ENCODE measurements at places on chromosomes 2 and 18.

- H3K4me1 ChIP-seq, result no peaks in the 10 kb centered on the region
- H3K36me3 ChIP-seq, result peaks cover 9% of the 10 kb centered on the region
- no peak overlapping the region for H3K27ac ChIP-seq
- no peak for DNase-seq
These were observed 62.4 kb downstream of the SLC5A7 start for GRCh38 chr2:108048752-108049151.

DNA sequence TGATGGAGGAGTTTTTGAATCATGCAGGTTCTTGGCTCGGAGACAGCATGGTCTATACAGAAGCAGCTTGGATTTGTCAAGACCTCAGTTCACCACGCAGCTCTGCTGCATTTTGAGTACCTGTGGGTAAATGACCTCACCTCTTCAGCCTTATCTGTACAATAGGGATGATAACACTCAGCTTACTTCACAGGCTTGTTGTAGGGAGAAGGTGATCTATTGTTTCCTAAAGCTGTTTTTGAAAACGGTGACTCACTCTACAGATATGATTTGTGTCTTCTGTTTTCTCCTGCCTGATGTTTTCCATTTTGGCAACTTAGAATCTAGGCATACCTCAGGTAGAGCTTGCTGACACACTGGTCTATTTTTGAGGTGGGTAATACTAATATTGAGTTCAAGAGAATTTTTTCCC is 80.3 kb downstream of the FMNL2 start:
- peaks cover 13% of the 10 kb centered on the region for H3K36me3 ChIP-seq
- DNase-seq, result no peak
- no peak overlapping the region for H3K27ac ChIP-seq

DNA sequence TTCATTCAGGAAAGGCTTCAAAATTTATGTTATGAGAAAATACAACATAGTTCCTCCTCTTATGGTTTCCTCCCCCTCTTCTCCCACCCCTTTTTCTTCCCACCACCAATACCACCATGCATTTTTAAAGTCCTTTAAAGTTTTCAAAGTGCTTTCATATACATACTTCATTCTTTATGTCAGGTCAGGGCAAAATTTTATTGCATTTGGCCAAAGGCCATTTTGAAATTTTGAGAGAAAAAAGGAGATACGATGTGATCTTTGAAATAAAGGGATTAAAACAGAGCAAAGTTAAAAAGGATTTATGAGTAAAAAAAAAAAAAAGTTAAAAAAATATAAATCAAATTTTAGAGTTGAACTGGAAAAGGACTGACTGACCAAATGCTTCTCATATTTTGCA is 792.5 kb upstream of the FANCL start:
- H3K27ac ChIP-seq, result no peak overlapping the region
- H3K4me3 ChIP-seq, result no peak overlapping the region
- H3K27me3 ChIP-seq, result peaks cover 3% of the 10 kb centered on the region
- no peaks in the 10 kb centered on the region for H3K36me3 ChIP-seq
- no peaks in the 10 kb centered on the region for H3K4me1 ChIP-seq

GRCh38 chr2:197242719-197243118 is 67.9 kb downstream of the ANKRD44 start:
- H3K36me3 ChIP-seq, result no peaks in the 10 kb centered on the region
- peaks cover 6% of the 10 kb centered on the region for H3K27me3 ChIP-seq
- no peak overlapping the region for H3K4me3 ChIP-seq
- no peak for DNase-seq

DNA sequence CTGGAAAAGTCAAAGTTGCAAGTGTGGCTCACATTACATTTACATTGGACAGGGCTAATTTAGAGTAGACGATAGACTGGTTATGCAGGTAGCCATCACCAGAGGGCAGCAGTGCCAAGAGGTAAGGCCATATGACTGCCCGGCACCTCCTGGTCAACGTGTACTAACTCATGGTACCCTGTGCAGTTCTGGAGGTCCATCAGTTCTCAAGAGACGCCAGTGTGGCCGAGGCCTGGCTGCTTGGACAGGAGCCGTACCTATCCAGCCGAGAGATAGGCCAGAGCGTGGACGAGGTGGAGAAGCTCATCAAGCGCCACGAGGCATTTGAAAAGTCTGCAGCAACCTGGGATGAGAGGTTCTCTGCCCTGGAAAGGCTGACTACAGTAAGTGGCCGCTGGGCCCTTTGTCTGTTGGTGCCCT is 65.8 kb upstream of the EML6 start:
- H3K27ac ChIP-seq, result peak overlapping the region; percentile 98
- H3K4me3 ChIP-seq, result no peak overlapping the region
- peak; percentile 69 for DNase-seq
- peaks cover 15% of the 10 kb centered on the region for H3K4me1 ChIP-seq
- no peaks in the 10 kb centered on the region for H3K27me3 ChIP-seq
- peaks cover 63% of the 10 kb centered on the region for H3K36me3 ChIP-seq

- peaks cover 7% of the 10 kb centered on the region for H3K27me3 ChIP-seq
- H3K4me3 ChIP-seq, result no peak overlapping the region
- H3K4me1 ChIP-seq, result peaks cover 22% of the 10 kb centered on the region
- no peak for DNase-seq
- H3K27ac ChIP-seq, result peak overlapping the region; percentile 47
These were observed 239.9 kb downstream of the MTX2 start for GRCh38 chr2:176508984-176509740.

DNA sequence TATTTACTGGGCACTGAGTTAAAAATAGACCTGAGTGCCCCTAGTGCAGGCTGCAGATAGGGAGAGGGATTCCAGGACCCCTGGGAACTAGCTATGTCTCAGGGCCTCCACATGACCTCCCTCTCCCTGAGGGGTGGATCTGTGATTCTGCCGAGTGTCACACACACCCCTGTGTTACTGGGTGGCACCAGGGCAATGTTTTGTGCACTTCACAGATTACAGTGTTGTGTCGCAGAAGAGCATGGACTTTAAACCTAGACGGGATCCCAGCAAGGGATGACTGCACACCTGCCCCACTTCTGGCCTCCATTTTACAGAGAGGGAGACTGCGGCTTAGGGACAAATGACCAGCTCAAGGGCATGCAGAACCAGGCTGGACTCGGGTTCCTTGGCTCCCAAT is 65.6 kb downstream of the ZFP36L2 start:
- no peak for DNase-seq
- H3K36me3 ChIP-seq, result no peaks in the 10 kb centered on the region
- H3K27me3 ChIP-seq, result peaks cover 12% of the 10 kb centered on the region
- no peak overlapping the region for H3K4me3 ChIP-seq
- H3K4me1 ChIP-seq, result peaks cover 57% of the 10 kb centered on the region

DNA sequence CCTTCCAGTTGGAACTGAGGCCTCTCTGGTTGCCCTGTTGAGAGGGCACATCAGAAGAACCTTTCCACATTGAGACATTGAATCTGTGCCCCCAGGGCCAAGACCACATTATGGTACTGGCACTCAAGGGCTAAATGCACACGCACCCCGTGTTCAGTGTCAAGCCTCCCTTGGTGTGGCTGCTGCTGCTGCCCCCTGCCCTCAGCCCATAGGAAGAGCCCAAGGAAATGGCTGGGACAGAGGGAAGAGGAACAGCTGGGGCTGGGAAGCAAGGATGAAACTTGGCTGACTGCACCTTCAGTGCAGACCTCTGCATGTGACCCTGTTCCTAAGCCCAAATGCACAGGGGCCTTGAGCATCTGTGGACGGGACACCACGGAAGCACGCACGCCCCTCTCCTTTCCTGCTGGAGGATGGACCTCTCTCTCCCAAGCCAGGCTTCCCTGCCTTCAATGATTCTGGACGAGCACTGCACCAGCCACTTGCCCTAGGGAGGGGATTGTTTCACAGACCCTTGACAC is 40.2 kb downstream of the NIFK start:
- no peaks in the 10 kb centered on the region for H3K36me3 ChIP-seq
- H3K27ac ChIP-seq, result no peak overlapping the region
- no peaks in the 10 kb centered on the region for H3K27me3 ChIP-seq

DNA sequence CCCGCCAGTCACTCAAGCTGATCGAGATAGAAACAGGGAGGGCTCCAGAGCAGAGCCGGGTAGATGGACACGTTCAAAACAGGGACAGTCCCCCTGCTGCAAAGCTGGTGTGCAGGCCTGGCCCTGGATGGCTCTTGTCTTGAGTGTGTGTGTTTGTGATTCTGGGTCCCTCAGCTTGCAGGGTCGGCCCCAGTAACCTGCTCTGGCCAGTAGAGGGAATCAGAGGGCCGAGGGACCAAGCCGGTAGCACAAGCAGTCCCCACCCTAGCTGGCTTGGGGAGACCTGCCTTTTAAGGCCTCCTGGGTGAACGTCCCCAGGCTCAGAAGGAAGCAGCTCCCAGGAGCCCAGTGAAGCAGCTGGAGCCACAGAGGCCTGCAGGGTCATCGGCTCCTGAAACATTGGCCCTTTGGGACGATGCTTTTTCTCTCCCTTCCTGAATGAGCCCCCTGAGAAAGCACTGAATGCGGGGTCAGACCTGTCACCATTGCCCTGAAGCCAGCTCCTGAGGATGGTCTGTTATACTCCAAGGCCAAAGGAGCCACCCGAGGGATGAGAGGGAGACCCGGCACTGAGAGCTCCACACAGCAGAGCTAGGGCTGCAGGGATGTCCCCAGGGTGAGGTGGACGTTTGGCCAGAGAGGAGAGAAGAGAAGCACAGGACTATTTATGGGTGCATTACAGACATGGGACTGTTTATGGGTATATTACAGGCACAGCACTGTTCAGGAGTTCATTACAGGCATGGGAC is 15.4 kb upstream of the MLPH start:
- DNase-seq, result peak; percentile 36
- H3K36me3 ChIP-seq, result no peaks in the 10 kb centered on the region
- no peak overlapping the region for H3K4me3 ChIP-seq

- no peak overlapping the region for H3K27ac ChIP-seq
- H3K4me3 ChIP-seq, result peak overlapping the region; percentile 90
- peaks cover 40% of the 10 kb centered on the region for H3K4me1 ChIP-seq
- peaks cover 21% of the 10 kb centered on the region for H3K27me3 ChIP-seq
- DNase-seq, result no peak
These were observed 2.0 kb downstream of the YPEL5 start for GRCh38 chr2:30148850-30149249.

DNA sequence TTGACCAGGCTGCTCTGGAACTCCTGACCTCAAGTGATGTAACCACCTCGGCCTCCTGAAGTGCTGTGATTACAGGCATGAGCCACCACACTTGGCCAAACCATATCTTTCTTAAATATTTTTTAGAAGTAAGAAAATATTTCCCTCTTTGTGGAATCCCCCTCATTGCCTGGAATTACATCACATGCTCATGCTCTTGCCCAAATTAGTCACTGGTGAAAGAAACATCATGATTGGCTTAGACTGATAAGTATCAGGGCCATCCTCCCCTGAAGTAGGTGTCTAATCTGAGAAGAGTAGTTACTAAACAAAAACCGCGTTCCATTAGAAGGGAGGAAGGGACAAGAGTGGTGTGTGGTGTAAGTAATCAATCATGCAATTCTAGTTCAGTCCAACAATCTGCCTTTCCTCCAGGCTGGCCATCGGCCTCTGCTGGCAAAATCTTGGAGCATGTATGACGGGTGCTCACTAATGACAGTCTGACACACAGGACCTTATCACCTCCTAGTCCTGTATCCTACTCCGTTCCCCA is 52.3 kb upstream of the SCG2 start:
- H3K4me1 ChIP-seq, result peaks cover 10% of the 10 kb centered on the region
- no peak overlapping the region for H3K4me3 ChIP-seq
- DNase-seq, result no peak
- no peak overlapping the region for H3K27ac ChIP-seq
- H3K27me3 ChIP-seq, result no peaks in the 10 kb centered on the region
- peaks cover 10% of the 10 kb centered on the region for H3K36me3 ChIP-seq

GRCh38 chr2:96140941-96141623 is 2.8 kb upstream of the ASTL start:
- no peak overlapping the region for H3K4me3 ChIP-seq
- peaks cover 55% of the 10 kb centered on the region for H3K27me3 ChIP-seq
- H3K27ac ChIP-seq, result no peak overlapping the region

GRCh38 chr2:27661371-27661770 is 2.0 kb downstream of the SUPT7L start:
- peaks cover 39% of the 10 kb centered on the region for H3K4me1 ChIP-seq
- peaks cover 6% of the 10 kb centered on the region for H3K27me3 ChIP-seq
- peak overlapping the region; percentile 99 for H3K4me3 ChIP-seq
- DNase-seq, result no peak

- no peaks in the 10 kb centered on the region for H3K4me1 ChIP-seq
- no peaks in the 10 kb centered on the region for H3K36me3 ChIP-seq
- no peak for DNase-seq
These were observed 705.3 kb downstream of the SOCS6 start for GRCh38 chr18:70994116-70994515.

DNA sequence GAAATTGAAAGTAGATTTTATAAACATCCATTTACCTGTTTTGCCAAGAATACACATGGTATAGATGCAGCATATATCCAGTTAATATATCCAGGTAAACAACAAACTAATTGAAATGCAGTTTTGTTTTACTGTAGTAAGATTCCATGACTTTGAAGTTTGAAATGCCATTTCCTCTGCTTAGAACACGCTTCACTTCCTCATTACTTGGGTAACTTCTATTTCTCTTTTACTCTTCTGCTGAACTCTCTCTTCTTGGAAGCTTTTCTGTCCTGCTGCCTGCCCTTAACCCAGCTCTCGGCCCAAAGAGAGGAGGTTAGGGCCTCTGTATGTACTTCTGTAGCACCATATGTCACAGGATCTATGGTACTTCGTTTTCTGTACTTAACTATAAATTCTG is 14.1 kb upstream of the IL1RL2 start:
- no peaks in the 10 kb centered on the region for H3K36me3 ChIP-seq
- H3K27ac ChIP-seq, result no peak overlapping the region
- H3K4me3 ChIP-seq, result no peak overlapping the region
- DNase-seq, result no peak

- H3K27me3 ChIP-seq, result peaks cover 6% of the 10 kb centered on the region
- H3K36me3 ChIP-seq, result no peaks in the 10 kb centered on the region
- DNase-seq, result no peak
- peaks cover 24% of the 10 kb centered on the region for H3K4me1 ChIP-seq
- H3K4me3 ChIP-seq, result no peak overlapping the region
- H3K27ac ChIP-seq, result peak overlapping the region; percentile 3
These were observed 55.2 kb upstream of the FAM136A start for GRCh38 chr2:70356941-70357683.

- no peaks in the 10 kb centered on the region for H3K36me3 ChIP-seq
- peaks cover 25% of the 10 kb centered on the region for H3K27me3 ChIP-seq
- H3K4me1 ChIP-seq, result no peaks in the 10 kb centered on the region
- H3K4me3 ChIP-seq, result no peak overlapping the region
- H3K27ac ChIP-seq, result no peak overlapping the region
These were observed 17.2 kb upstream of the KLHL29 start for GRCh38 chr2:23367760-23368159.

GRCh38 chr18:61093965-61094364 is 239.3 kb upstream of the CDH20 start:
- H3K36me3 ChIP-seq, result no peaks in the 10 kb centered on the region
- no peak for DNase-seq
- peaks cover 48% of the 10 kb centered on the region for H3K4me1 ChIP-seq
- H3K4me3 ChIP-seq, result no peak overlapping the region
- H3K27ac ChIP-seq, result no peak overlapping the region

DNA sequence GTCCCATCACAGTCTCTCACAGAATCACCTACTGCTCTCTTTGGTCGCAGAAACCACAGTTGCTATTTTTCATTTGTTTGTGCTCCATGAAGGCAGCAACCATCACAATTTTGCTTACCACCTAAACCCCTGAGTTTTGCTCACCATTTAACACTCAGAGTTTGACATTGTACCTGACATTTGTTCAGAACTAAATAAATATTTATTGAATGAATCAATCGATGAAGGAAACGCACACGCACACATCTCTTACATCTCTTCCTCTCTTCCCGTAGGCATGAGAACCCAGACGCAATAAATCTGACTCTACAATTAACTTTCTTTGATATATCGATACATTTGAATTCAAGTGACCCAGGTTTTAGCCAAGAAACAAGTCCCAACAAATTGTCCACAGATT is 105.5 kb upstream of the RNF152 start:
- no peak overlapping the region for H3K27ac ChIP-seq
- no peaks in the 10 kb centered on the region for H3K4me1 ChIP-seq
- DNase-seq, result no peak
- no peaks in the 10 kb centered on the region for H3K27me3 ChIP-seq
- no peaks in the 10 kb centered on the region for H3K36me3 ChIP-seq
- H3K4me3 ChIP-seq, result no peak overlapping the region
